ENCODE measurements at places on chromosomes 4 and X.

GRCh38 chr4:186826846-186827533 lies 103.3 kb upstream of the FAT1 start:
- DNase-seq = no peak

- DNase-seq = no peak
Observed at GRCh38 chrX:74179990-74180389, 124.0 kb upstream of the ZCCHC13 start.

DNA sequence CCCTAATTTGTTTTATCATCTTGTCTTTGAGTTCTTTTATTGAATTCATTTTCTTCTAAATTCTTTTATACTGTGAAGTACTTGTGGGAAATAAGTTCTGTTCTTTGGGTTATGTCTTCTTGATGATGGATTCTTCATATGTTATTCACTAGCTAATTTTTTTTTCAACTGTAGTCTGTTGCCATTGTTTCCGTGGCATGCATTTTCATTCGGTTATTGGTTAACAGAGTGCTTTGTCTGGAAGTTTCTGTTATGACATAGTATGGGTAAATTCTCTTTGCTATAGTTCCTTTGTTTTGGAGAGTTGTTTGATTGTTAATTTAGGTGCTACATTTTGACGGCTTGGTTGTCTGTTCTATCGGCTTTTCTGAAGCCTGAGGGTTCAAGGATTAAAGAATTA lies 184.9 kb upstream of the AADAT start:
- no peak for DNase-seq

DNA sequence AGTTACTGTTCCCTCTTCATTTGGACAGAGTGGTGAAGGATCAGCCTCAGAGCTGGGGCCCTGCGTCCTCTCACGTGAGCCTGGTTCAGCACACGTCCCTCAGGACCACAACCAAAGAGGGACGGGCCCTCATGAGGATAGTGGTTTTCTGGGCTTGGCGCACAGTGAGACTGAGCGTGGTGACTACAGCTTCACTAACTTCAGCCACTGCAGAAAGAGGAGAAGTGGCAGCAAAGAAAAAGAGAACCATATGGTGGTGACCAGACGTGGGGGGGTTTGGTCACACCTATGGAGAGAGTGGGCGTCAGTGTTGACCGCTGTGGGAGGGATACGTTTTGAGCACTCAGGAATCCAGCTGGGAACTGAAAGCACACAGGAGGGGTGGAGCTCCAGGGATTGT lies 21.8 kb upstream of the TNIP3 start:
- no peak for DNase-seq

- DNase-seq = no peak
Observed at GRCh38 chr4:165553221-165553810, 174.5 kb downstream of the CPE start.

DNA sequence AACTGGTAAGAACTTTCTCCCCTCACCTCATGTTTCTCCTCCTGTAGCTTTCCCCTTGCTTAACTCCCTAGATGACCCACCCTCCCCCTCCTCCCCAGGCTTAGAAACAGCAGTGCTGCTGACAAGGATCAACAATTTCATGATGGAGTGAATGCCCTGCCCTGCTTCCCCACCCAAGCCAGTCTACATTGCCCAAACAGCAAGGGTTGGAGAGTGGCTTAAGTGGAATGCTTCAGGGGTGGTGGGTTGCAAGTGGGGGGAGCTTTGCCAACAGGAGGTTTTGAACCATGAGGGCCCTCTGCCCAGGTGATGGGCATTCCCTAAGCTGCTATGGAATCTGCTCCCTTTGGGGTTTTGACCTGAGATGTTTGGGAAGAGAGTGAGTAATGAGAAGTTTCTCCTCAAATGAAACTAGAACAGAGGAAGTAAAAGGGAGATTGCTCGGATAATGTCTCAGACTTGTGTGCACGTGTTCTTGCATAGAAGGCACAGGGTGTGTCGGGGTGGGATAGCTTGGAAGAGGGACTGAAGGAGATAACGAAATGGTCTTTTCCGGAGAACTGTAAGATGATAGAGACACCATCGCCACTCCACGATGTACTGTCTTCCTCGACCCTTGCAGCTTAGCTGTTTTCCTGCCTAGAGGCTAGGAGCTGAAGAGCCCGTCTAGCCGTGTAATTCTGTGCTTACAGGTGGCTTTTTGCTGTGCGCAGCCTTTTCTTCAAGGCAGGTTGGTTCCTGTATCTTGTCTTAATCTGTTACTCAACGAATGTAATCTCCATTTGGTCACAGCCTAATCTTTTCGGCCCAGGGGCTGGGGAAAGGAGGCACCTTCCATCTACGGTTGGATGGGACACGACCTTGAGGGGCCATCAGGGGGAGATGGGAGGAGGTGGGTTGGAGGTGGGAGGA lies 10.1 kb downstream of the GDPD2 start:
- no peak for DNase-seq

- no peak for DNase-seq
Observed at GRCh38 chr4:112279025-112279881, 6.5 kb downstream of the TIFA start.

DNA sequence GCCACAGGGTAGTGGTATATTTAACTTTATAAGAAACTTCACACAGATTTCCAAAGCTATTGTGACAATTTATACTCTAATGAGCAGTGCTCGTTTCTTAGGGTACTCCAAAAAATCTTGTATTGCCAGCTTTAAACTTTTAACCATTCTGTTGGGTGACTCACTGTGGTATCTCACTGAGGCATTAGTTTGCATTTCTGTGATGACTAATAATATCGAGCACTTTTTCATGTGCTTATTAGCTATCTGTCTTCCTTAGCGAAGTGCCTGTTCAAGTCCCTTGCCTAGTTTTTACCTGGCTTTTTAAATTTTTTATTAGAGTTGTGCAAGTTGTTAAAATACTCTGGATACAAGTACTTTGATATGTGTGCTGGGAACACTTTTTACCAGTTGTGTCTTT lies 5.5 kb downstream of the PNMA3 start:
- DNase-seq = no peak

DNA sequence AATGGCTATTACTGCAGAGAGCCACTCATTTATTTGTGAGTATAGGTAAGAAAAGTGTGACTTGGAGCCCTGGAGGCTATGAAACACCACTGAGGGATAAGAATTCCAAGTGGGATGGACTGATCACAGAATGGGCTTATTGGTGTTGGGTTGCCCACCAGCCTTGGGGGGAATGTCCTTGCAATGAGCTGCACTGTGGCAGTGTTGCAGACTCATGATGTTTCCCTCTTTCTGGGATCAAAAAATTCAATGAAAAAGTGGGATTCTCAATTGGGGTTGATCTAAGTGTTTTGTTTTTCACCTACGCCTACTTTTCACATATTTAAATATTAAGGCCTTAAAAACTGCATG lies 1024.5 kb upstream of the PCDH10 start:
- DNase-seq = no peak

- DNase-seq = no peak
Observed at GRCh38 chr4:94256828-94257227, 49.2 kb downstream of the SMARCAD1 start.

- no peak for DNase-seq
Observed at GRCh38 chr4:104848597-104849225, 298.0 kb upstream of the TET2 start.

- DNase-seq = no peak
Observed at GRCh38 chr4:37455301-37456131, 211.0 kb downstream of the NWD2 start.

DNA sequence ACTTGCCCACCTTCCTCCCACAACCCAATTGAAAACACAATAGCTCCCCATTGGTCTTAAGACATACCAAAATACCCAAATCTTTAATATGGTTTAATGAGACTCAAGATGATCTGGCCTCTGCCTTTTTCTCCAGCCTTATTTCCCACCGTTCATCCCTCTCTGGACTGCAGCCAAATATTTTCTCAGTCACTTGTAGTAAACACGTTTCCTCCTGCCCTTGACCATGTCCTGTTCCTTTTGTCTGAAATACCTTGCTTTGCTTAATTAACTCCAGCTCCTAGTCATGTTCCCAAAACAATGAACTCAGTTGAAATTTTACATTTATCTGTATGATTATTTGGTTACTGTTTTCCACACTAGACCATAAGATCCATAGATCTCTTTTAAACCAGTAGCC lies 8.4 kb upstream of the NUP54 start:
- DNase-seq = no peak

- no peak for DNase-seq
Observed at GRCh38 chr4:100166297-100167039, 23.8 kb downstream of the DDIT4L start.

DNA sequence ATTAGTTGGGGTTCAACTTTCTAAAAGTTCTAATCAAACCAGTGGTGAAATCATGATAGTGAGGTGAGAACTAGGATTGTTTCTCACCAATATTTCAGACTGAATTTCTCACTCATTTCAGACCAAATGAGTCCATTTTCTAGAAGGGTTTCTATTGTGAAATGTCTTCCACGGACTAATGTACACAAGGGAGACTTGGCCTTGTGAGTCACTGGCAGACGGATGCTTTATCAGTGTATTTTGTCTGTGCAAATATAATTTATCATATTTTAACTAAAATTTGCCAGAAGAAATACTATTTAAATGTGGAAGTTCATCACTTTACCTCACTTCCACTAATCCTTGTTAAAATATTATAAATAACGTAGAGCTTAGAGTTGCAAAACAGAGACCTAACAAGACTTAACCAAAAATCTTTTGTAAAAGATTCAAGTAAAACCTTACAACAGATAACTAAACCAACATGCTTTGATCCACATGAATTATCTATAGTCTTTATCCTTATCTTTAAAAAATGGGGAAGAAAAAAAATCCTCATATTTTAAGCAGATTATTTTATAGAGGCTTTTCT lies 506.0 kb upstream of the FAM241A start:
- DNase-seq = no peak

DNA sequence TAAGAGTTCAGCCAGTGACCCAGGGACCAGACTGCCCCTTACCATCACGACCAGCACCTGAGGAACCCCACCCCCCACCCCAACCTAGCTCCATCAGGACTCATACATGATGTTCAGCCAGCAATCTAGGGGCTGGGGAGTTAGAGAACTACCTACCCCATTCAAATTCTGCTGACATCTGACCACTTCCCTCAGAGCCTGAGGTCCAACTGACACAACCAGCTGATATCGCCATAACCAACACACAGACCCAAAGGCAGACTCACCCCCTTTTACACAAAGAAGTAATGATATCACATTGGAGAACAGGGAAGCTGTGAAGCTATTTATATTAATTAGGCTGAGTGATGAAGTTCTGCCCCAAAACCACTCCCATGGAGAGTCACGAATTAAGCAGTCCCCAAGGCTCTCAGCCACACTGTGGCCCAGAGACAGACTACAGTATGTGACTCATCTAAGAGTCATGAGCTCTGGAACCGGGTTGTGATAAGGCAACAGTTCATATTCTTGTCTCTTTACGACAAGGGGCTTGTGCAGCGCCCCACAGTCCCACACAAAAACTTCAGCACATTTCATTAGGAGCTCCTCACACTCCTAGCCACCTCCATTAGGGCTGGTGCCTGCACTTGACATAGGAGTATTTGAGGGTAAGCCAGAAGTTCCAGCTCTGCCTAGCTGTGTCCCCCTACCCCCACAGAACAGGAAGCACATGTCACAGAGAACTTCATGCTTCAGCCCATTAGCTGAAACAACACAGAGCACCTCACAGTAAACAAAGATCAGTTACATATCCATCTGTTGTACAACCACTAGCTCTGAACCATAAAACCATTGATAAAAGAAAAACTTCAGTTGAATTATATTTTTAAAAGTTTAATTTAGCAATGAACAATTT lies 184.7 kb upstream of the ZCCHC13 start:
- no peak for DNase-seq

- DNase-seq = no peak
Observed at GRCh38 chrX:68261060-68261672, 172.1 kb downstream of the OPHN1 start.

GRCh38 chr4:40831146-40831907 lies 81.6 kb downstream of the NSUN7 start:
- no peak for DNase-seq

- no peak for DNase-seq
Observed at GRCh38 chrX:114591121-114591520, 7.2 kb downstream of the HTR2C start.

GRCh38 chr4:76748649-76749048 lies 149.3 kb downstream of the SOWAHB start:
- peak; percentile 42 for DNase-seq

DNA sequence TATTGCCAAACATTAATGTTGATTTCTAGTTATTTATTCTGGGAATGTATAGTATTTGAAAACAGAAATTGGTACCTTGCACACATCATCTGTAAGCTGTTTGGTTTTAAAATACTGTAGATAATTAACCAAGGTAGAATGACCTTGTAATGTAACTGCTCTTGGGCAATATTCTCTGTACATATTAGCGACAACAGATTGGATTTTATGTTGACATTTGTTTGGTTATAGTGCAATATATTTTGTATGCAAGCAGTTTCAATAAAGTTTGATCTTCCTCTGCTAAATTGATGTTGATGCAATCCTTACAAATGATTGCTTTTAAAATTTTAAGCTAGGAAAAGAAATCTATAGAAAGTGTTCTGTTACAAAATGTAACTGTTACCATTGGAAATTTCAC lies 30.8 kb upstream of the FMR1NB start:
- DNase-seq = no peak
